IPS DF 6.9 (cell line): ENCODE measurements at places on chromosomes 6 and 20.

DNA sequence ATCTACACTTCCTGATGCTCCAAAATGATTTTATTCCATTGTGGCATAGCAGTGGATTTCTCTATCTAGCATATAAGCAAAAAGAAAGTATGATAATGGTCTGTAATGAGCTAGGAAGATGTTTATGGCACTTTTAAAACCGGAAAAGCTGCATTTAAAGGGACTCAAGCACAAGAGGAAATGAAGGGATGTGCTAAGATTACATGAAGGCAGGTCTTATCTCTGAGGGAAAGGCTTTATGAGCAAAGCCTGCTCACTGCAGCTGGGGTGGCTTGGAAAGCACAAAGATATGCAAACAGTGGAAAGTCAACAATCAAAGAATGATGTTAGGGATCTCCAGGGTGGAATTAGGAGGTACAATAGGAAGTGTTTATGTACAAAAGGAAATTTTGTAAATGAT is 138.2 kb downstream of the TENT5A start:
- DNase-seq, result no peak

DNA sequence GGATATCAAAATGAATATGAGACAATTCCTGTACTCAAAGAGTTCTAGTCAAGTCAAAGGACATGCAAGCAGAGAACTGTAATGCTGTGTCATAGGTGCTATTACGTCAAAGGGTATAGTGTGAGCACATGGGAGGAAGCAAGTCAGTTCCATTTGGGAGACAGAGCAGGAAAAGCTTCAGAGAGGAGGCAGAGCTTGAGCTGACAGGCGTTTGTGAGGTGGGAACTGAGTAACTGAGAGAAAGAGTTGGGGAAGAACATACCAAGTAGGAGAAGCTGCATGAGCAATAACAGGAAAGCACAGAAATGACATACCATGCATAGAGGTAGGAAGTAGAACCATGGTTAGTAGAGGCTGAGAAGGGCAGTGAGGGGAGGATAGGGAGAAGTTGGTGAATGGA is 15.2 kb upstream of the SSR1 start:
- no peak for DNase-seq

DNA sequence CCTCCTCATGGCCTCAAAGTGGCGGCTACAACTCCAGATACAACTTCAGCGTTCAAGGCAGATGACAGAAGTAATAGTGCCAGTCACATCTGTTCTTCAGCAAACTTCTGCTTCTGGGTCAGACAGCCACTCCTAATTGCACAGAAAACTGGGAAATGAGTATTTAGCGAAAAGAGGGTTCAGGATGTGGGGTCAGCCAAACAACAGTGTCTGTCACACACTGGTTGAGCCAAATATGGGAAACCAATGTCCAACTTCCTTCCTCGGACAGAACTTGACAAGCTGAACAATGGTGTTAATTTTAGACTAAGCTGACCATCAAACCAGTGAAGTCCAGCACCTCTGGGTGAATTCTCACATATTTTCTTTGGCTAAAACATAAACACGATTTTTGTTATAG is 22.1 kb downstream of the NUDT3 start:
- no peak for DNase-seq

DNA sequence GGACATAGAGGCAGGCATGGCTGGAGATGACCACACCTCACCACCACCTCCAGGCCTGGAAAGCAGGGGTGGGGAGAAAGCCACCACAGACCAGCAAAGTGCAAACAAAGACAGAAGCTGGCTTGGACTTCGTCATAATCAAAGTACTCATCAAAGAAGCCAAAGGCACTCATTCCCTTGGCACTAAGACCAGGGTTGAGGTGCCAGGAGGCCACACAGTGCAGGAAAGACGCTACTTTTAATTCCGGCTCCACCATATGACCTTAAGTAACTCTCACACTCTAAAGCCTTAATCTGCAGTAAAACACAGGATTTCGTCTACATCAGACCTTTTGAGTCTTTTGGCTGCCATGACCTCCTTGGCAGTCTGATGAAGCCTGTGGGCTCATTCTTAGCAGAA is 123.1 kb downstream of the HIVEP2 start:
- no peak for DNase-seq

DNA sequence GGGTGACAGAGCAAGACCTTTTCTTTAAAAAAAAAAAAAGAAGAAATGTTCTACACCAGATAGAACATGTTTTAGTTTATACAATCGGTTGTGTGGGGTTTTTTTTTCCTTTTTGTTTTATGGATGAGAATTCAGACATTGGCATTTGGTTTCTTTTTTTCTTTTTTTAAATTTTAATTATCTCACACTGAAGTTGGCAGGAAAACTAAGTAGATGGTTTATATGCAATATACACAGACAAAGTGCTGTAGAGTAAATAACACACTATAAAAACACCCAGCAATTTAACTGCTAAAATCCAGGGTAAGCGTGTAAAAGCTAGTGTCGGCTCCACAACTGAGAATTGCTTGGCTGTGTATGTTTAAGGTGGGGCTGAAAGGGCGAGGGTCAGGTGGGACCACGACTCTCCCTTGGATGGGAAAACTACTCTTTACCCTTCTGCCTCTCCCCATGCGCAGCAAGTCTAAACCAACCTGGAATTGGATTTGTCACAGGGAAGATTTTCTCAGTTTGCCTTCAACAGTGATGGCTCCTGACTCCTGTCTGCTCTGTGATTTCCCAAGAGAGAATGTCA is 147.1 kb upstream of the MARCKS start:
- no peak for DNase-seq
